ENCODE measurements at places on chromosomes 2 and 18.
A peak's percentile ranks its signal among the peaks of the same experiment; 100 is the strongest.

DNA sequence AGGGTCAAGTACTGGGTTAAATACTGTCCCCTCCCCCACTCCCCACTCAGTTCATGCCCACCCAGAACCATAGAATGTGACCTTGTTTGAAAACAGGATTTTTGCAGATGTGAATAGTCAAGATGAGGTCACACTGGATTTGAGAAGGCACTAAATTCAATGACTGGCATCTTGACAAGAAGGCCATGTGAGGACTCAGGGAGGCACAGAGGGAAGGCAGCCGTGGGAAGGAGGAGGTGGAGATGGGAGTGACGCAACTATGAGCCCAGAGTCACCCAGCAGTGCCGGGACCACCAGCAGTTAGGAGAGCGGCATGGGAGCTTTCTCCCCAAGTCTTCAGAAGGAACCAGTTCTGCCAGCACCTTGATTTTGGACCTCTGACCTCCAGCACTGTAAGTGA lies 257.3 kb downstream of the BCL2 start:
- no peaks in the 10 kb centered on the region for H3K36me3 ChIP-seq
- DNase-seq = no peak
- no peak overlapping the region for H3K27ac ChIP-seq
- H3K4me1 ChIP-seq = peaks cover 4% of the 10 kb centered on the region
- H3K27me3 ChIP-seq = no peaks in the 10 kb centered on the region
- no peak overlapping the region for H3K4me3 ChIP-seq

- no peaks in the 10 kb centered on the region for H3K4me1 ChIP-seq
- H3K27ac ChIP-seq = no peak overlapping the region
- DNase-seq = no peak
- H3K4me3 ChIP-seq = no peak overlapping the region
These were observed 39.7 kb downstream of the RAPGEF4 start for GRCh38 chr2:172775319-172775718.

GRCh38 chr2:207505728-207506127 lies 24.0 kb upstream of the CREB1 start:
- DNase-seq = no peak
- peak overlapping the region; percentile 39 for H3K27ac ChIP-seq
- H3K36me3 ChIP-seq = no peaks in the 10 kb centered on the region

GRCh38 chr2:28661589-28662001 lies 90.0 kb upstream of the PPP1CB start:
- no peaks in the 10 kb centered on the region for H3K27me3 ChIP-seq
- peak overlapping the region; percentile 26 for H3K4me3 ChIP-seq
- peak overlapping the region; percentile 79 for H3K27ac ChIP-seq
- peaks cover 59% of the 10 kb centered on the region for H3K4me1 ChIP-seq
- H3K36me3 ChIP-seq = no peaks in the 10 kb centered on the region

DNA sequence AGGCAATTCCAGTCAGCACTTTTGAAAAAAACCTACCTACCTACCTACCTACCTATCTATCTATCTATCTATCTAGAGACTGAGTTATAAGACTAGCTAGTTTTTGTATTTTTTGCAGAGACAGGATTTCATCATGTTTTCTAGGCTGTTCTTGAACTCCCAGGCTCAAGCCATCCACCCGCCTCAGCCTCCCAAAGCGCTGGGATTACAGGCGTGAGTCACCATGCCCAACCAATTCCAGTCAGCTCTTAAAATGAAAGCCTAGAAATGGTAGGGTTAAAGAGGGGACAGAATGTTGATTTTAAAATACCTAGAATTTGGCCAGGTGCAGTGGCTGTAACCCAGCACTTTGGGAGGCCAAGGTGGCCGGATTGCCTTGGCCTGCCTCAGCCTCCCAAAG lies 19.1 kb downstream of the MSH2 start:
- H3K36me3 ChIP-seq = peaks cover 24% of the 10 kb centered on the region
- no peaks in the 10 kb centered on the region for H3K27me3 ChIP-seq
- H3K27ac ChIP-seq = no peak overlapping the region
- H3K4me3 ChIP-seq = no peak overlapping the region

GRCh38 chr2:3728104-3729054 lies 25.0 kb downstream of the DCDC2C start:
- H3K27ac ChIP-seq = peak overlapping the region; percentile 67
- DNase-seq = no peak
- peaks cover 10% of the 10 kb centered on the region for H3K4me1 ChIP-seq
- H3K27me3 ChIP-seq = peaks cover 39% of the 10 kb centered on the region

DNA sequence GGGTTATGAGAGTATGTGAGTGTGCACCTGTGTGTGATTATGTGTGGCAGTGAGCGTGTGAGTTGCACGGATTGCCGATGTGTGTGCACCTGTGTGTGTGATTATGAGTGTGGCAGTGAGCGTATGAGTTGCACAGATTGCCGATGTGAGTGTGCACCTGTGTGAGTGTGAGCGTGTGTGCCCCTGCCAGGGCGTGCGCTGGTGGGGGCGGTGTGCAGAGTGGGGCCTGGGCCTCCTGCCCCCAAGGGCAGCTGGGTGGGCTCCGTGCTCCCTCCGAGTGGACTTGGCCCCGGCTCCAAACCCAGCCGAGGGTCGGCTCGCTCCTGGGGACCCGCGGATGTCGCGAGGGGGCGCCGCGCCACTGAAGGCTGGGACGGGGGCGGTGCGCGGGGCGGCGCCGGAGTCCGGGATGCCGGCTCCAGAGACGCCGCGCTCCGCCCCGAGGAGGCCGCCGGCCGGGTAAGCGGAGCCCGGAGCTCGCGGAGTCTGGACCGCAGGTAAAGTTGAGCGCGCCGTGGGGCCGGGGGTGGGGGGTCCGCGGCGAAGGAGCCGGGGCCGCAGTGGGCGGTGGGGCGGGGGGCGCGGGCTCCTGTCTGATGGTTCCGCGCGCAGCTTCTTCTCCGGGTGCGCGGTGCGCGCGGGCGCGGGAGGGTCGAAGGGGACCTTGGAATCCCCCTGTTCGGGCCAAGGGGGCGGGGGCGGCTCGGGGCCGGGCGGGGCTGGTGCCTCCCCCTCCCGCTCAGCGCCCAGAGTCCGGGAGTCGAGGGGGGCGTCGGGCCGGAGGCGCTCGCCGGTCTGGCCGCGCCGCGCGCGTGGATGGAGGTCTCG lies at the start of gene KCNG2:
Gene KCNG2, plus strand, starts transcription at position 421 of the 828 bp plus-strand sequence. CDS start 65,730 bp downstream, outside the sequence.
- peak; percentile 69 for DNase-seq
- H3K27me3 ChIP-seq = peaks cover 73% of the 10 kb centered on the region
- peak within 1 kb of the TSS; percentile 85 for H3K4me3 ChIP-seq
- peak within 1 kb of the TSS; percentile 1 for H3K27ac ChIP-seq
- H3K4me1 ChIP-seq = peaks cover 5% of the 10 kb centered on the region

- no peak overlapping the region for H3K27ac ChIP-seq
- no peak for DNase-seq
- H3K4me3 ChIP-seq = no peak overlapping the region
- H3K27me3 ChIP-seq = peaks cover 5% of the 10 kb centered on the region
- peaks cover 3% of the 10 kb centered on the region for H3K36me3 ChIP-seq
These were observed 424.1 kb upstream of the ZEB2 start for GRCh38 chr2:144943986-144944385.

DNA sequence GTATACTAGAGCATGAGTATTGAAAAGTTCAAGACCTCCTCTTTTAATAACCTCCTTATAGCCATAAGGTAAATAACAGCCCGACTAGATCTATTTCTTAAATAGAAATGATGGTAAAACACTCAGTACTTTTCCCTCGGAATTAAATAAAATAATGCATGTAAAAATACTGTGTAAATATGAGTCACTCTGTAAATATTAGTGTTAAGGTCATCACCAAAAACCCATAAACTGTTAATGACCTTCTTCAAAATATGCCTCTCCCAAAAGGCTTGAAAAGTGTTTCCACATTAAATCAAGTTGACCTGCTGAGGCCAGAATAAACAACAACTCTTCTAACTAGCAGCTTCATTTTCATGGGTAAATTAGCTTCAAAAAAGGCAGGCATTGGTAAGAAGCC lies 25.3 kb upstream of the BZW1 start:
- peak overlapping the region; percentile 96 for H3K27ac ChIP-seq
- H3K36me3 ChIP-seq = no peaks in the 10 kb centered on the region

- no peak overlapping the region for H3K27ac ChIP-seq
- H3K36me3 ChIP-seq = no peaks in the 10 kb centered on the region
- peaks cover 3% of the 10 kb centered on the region for H3K4me1 ChIP-seq
- H3K27me3 ChIP-seq = peaks cover 32% of the 10 kb centered on the region
- no peak overlapping the region for H3K4me3 ChIP-seq
- DNase-seq = no peak
These were observed 35.5 kb downstream of the DHRS9 start for GRCh38 chr2:169104848-169105247.

GRCh38 chr2:178250429-178250828 lies 56.1 kb downstream of the OSBPL6 start:
- H3K27me3 ChIP-seq = peaks cover 3% of the 10 kb centered on the region
- peaks cover 15% of the 10 kb centered on the region for H3K4me1 ChIP-seq
- no peak for DNase-seq
- H3K36me3 ChIP-seq = no peaks in the 10 kb centered on the region

DNA sequence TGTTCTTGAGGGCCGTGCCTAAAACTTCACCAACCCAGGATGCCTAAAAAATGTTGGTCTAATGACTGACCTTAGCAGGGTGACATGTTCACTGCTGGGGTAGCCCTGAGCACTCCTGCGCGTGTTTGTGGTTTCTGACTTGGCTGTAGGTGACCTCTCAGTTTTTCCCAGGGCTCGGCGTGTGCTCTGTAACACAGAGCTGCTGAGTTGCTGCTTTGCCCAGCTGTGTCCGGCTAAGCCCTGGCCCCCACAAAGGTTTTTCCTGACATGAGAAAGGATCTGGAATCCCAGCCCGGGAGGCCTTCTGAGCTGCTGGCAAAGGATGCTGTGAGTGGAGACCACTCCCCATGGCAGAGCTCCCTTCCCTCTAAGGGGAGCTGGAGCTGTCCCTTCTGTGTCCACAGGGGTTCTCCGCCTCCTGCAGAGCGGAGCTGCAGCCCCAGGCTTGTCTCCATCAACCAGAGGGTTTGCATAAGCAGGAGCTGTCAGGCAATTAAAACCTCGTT lies 52.7 kb downstream of the CRIM1 start:
- H3K27ac ChIP-seq = no peak overlapping the region
- no peak overlapping the region for H3K4me3 ChIP-seq
- no peaks in the 10 kb centered on the region for H3K27me3 ChIP-seq
- no peaks in the 10 kb centered on the region for H3K36me3 ChIP-seq
- peaks cover 33% of the 10 kb centered on the region for H3K4me1 ChIP-seq

DNA sequence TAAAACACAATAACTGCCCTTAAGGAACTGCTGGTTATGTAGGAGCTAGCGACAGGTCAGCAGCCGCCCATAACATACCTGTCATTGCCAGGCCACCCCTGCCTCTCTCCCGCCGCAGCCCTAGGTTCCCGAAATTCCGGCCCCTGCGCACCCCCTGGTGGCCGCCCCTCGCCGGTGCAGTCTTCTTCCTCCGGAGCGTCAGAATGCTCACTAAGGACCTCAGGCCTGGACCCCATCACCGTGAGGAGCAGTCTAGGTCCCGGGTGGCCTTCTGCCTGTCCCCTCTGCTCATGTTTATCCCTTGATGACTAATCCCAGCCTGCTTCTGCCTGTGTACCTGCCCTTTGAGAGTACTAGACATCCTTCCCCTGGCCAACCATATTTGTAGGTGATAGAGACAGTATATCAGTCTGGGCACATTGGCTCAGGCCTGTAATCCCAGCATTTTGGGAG lies 115.7 kb upstream of the SLC1A4 start:
- no peak overlapping the region for H3K4me3 ChIP-seq
- H3K4me1 ChIP-seq = peaks cover 16% of the 10 kb centered on the region
- DNase-seq = peak; percentile 89
- peak overlapping the region; percentile 53 for H3K27ac ChIP-seq
- H3K36me3 ChIP-seq = no peaks in the 10 kb centered on the region
- no peaks in the 10 kb centered on the region for H3K27me3 ChIP-seq

DNA sequence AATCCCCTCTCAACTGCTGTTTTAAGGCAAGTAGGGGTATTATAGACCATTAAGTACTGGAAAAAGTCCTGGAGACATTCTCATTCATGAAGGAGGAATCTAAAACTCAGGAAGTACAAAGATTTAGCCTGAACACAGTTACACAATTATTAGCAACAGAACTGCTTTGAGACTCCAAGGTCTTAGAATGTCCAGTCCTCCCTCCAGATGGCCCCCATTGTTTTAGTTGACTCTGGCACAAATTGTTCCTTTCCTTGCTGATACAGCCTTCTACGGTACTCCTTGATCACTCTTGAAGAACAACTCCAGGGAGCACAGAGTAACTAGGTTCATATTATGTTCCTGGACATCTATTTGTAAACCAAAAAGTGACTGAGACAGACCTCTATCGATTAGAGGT lies 210.1 kb upstream of the RND3 start:
- H3K36me3 ChIP-seq = no peaks in the 10 kb centered on the region
- H3K27ac ChIP-seq = no peak overlapping the region
- no peak for DNase-seq
- H3K4me3 ChIP-seq = no peak overlapping the region
- H3K27me3 ChIP-seq = peaks cover 5% of the 10 kb centered on the region

DNA sequence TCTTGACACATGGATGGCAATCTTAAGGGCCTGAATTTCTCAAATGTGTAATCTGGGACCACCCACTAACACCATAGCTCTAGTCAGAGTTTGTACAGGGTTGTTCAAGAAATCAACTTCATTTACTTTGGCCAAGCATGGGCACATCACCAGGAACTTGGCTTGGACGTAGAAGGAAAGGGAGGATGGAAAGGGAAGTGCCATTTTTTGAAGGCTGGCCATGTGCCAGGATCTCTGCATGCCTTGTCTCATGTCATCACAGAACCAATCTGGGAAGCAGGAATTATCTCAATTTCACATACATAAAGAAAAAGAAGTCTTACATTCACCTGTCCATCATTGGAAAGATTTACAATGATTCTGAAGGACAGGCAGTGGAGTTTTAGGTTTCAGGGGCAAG lies 128.1 kb downstream of the ANTXR1 start:
- no peak overlapping the region for H3K27ac ChIP-seq
- DNase-seq = no peak
- peaks cover 19% of the 10 kb centered on the region for H3K36me3 ChIP-seq

DNA sequence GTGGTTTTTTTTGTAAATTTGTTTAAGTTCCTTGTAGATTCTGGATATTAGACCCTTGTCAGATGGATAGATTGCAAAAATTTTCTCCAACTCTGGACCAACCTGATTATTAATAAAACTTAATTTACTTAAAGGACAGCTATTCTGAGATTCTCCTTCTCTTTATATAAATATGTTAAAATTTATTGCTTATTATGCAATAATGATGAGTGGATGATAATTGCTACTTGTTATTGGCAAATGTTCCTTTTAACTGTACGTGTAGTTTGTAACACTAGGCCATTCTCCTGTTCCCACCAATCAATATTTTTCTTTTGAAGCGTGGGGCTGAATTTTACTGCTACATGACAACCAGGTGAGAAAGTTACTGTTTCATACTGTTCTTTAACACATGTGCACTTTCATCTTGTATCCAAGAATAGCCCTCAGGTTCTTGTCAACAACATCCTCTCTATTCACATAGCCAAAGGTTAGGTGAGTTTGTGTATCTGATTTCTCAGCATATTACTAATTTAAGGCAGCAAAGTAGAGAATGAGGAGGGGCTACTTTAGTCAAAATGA lies 16.6 kb upstream of the STK17B start:
- no peak overlapping the region for H3K4me3 ChIP-seq
- DNase-seq = no peak
- H3K27me3 ChIP-seq = no peaks in the 10 kb centered on the region
- no peak overlapping the region for H3K27ac ChIP-seq
